NCI-H460 (cell line): ENCODE measurements at places on chromosomes 11 and 22.

DNA sequence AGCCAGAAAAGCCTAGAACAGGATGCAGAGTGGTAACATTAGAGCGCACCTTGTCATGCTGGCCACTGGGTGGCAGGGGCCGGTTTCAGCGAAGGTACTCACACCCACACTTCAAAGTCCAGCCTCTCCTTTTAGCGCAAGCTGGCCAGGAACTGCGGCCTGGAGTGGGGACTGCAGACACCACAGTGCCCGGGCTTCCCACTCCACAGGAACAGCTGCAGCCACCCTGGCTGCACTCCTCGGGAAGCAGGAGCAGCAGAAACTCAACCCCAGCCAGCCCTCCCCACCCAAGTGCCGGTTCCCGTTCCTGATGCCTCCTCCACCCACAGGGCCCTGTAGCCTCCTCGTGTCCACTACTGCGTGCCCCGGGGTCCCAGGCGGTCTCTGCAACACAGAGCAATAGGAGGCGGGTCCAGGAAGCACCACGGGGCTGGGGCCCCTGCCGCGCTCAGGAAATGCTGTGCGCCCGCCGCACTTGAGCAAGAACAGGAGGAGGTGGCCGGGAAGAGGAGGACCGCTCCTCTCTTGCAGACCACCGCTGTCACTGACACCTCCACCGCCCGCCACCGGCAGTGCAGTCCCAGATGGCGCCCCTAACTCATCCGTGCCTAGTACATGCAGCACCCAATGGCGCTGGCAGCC lies 2.2 kb downstream of the RFPL2 start:
- DNase-seq = peak; percentile 36

DNA sequence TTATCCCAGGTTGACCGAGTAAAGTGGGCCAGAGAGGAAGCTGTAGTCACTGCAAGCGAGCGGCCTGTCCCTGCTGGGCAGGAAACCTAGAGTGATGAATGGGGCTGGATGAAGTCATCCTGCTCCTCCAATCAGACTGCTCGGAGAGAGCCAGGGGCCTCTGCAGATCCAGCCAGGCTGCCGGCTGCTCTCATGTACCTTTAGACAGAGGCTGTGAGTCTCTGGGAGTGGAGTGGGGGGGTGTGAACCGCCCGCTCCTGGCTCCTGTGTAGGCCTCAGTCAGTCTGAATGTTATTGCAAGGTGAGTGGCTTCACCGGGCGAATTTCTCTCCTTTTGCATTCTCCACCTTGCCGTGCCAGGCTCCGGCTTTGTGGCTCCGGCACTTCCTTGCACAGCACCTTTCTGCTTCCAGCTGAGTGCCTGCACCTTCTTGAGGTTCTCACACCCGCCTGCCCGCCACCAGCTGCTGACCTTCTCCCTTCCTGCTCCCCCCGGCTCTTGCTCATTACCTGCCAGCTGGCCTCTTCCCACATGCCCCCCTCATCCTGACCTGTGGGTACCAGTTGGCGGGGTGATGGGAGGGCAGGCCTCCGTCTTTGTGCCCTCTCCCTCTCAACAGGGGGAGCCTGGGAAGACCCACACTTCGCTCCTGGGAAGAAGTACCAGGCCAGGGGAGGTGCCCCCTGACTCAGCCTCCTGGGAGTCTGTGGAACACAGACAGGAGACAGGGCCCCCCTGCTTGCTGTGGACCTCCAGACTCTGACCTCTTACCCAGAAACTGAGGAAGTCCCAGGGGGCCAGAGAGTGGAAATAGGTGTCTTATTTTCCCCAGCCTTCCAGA lies 79.9 kb downstream of the GRAMD1B start:
- DNase-seq = no peak

GRCh38 chr11:121930004-121930965 lies 185.7 kb downstream of the BLID start:
- no peak for DNase-seq

GRCh38 chr22:22800716-22801115 lies 86.9 kb upstream of the IGLL5 start:
- no peak for DNase-seq

DNA sequence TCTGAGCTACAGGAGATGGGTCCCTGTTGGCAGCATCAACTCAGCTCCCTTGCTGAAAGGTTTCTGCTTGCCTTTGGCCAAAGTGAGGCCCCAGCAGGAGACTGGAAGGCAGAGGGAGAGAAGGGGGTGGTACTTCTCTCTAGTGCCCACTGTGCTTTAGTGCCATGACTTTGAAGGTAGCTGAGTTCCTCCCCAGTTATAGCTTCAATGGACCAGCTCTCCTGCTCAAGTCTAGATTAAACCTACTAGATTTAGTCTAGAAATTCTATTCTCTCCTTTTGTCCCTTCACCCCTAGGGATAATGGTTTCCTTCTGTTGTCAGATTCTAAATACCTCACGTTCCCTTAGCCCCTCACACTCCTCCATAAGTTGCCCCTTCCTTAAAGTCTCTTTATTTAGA lies 119.2 kb downstream of the TIMP3 start:
- DNase-seq = no peak

DNA sequence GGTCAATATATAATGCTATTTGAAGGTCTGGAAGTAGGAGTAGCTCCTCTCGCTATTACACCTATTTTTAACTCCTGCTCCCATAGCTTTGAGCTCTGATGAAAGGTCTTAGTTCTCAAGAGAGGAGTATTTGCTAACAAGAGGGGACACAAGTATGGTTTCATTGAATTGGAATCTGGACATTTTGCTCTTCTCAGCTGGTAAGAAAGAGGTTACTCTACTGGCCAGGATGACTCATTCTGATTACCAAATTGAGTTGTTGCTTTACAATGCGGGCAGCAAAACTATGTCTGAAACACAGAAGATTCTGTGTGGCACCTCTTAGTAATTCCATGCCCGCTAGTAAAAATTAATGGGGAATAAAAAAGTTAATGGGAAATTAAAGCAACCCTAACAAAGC lies 63.6 kb upstream of the EP300 start:
- DNase-seq = no peak

DNA sequence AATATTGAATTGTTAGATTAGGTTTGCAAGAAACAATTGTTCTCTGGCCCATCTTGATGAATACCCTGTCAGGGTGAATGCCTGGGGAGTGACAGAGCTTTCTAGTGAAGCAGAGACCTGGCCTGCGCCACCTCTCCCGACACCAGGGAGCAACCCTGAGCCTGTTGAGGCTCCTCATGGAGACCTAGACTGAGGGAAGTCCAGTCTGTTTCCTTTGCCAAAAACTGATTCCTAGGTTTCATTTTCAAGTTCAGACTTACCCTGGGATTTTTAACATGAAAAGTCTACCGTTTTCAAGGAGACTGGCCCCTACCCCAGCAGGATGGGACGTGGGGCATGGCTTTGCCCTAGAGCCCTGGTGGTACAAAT lies 173.7 kb upstream of the SORL1-AS1 start:
- no peak for DNase-seq

DNA sequence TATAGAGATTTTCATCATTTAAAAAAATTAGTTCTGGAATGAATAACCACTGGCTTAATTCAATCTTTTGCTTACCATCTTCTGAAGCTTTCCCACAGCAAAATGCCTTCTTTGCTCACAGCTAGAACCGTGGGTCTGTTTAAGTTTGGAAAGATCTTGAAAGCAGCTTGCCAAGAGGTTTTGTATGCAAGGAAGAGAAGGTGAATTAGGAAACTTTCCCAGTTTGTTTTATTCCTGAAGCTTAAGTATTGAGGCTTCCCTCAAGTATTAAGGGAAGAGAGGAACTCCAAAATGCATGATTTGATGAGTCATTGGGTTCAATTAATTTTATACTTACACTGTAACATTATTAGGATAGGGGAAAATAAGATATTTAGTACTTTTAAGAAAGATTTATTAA lies 1.9 kb upstream of the ARHGEF12 start:
- no peak for DNase-seq

GRCh38 chr11:116339306-116340098 lies 433.3 kb downstream of the BUD13 start:
- no peak for DNase-seq

DNA sequence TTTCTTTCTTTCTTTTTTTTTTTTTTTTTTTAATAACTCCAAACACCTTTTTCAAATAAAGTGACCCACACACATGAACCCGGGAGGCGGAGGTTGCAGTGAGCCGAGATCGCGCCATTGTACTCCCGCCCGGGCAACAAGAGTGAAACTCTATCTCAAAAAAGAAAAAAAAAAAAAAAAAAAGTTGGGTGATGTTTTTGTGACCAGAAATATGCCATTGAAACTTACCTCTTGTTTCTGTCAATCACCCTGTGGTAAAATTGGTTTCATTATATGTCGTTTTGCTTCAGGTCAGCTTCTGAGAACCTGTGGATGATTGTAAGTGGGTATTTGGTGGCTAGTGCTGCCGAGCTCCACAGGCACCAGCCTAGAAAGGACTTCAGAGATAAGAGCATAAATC lies 238.8 kb downstream of the TBC1D22A start:
- no peak for DNase-seq

GRCh38 chr22:24414984-24415945 lies 12.1 kb upstream of the ADORA2A start:
- DNase-seq = no peak

DNA sequence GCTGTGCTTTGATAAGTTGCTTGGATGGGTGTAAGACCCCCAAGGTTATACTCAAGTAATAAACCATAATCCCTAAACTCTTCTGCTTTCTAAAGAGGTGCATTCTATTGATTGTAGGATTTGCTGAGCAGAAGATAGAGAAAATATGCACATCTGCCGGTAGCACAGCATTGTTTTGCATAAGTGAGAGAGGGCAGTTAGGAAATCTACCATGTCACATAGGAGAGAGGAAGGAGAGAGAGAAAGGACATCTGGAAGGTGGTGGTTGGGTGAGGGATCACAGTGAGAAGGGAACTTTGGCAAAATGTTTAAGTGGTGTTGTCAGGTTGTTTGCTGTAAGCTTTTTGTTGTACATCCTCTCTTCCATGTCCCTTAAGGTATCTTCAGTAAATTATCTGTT lies 73.6 kb upstream of the BDNF start:
- DNase-seq = no peak

DNA sequence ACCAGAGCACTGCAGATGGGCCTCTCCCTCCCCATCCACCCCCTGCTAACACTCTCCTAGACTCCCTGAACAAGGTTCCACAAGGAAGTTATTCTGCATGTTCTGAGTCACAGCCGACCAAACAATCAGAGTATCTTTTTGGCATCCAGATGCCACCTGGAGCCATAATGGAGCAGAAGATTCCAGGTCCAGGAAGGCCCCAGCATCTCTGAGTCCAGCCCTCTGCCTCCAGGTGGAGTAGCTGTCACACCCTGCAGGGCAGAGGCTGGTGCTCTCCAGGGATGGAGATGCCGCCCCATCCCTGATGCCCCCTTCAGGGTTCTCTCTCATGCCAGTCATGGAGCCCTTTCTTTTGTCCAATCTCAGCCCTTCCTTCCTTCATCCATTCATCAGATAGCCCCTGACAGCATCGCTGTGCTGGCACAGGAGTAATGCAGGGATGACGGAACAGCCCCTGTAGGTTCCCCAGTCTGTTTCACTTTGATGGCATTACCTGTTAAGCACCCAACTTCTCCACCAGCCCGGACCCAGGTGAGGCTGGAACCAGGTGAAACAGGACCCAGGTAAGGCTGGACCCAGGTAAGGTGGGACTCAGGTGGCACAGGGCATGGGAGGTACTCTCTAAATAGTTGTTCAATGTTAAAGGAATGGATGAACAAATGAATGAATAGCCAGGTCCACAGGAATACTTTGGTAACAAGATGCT lies 20.1 kb upstream of the TSKU start:
- no peak for DNase-seq

GRCh38 chr11:45243967-45244366 lies 42.2 kb downstream of the SYT13 start:
- DNase-seq = no peak

- DNase-seq = no peak
Measured at GRCh38 chr11:74696939-74697675, 34.1 kb downstream of the CHRDL2 start.

DNA sequence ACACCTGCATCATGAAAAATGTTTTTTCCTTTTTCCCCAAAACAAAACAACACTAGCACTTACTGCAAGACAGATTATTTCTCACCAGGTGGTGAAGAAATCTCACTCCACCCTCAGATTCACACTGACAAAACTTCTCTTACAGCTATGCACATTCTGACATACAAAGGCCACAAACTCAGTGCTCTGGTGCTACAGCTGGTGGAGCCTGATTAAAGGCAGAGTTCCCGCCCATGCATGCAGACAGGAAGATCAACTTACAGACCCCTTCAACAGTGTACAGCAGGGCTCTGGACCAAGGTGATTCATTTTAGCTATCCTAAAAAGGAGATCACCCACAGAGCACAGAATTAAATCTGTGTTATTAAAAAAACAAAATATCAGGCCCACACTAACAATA lies 112.6 kb downstream of the CADM1 start:
- DNase-seq = no peak

DNA sequence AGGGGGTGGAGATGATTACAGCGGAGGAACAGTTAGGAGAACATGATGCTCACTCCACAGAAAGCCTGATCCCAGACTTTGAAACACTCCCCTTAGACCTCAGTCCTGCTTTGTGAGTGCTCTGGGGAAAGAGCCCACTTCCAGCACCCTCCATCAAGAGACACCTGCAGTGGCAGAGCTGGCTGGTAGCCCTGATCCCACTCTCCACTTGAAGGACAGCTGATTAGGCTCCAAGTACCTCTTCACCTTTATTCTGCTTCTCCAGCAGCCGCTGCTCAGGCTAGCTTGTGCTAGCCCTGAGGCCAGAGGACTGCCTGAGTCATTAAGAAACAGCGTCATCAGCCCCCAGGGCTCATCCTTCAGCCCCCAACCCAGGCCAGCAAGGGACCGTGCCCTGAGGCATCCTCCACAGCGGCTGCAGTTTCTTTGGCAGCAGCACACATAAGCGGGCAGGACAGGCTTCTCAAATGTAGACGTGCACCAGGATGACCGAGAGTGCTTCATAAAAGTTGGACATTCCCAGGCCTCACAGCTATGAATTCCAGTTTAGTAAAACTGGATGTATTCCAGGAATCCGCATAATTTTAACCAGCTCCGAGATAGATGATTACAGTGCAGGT lies 146.0 kb upstream of the TBCEL start:
- no peak for DNase-seq

GRCh38 chr22:38460426-38460840 lies 5.4 kb upstream of the KCNJ4 start:
- DNase-seq = no peak

DNA sequence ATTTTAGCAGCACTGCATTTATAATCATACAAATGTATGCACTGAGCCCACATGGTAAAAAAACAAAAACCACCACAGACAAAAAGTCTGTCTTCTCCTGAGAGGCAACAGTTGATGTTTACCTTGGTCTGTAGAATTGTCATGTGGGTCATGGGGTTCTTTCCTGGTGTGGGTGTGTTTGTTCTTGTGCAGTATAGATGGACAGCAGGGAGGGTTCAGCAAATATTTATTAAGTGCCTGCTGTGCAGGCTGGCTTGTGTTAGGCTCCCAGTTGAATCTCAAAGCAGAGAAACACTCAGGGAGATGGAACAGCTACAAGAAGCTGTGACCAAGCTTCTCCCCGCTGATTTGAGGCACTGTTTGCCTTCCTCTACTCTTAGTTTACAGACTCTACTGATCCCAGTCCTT lies 82.2 kb downstream of the PISD start:
- no peak for DNase-seq

- DNase-seq = no peak
Measured at GRCh38 chr11:14969901-14970323, 2.2 kb downstream of the CALCA start.
